ENCODE measurements at places on chromosomes 5 and 9.

- no peak for DNase-seq
Observed at GRCh38 chr5:157222506-157223230, 42.0 kb downstream of the ITK start.

DNA sequence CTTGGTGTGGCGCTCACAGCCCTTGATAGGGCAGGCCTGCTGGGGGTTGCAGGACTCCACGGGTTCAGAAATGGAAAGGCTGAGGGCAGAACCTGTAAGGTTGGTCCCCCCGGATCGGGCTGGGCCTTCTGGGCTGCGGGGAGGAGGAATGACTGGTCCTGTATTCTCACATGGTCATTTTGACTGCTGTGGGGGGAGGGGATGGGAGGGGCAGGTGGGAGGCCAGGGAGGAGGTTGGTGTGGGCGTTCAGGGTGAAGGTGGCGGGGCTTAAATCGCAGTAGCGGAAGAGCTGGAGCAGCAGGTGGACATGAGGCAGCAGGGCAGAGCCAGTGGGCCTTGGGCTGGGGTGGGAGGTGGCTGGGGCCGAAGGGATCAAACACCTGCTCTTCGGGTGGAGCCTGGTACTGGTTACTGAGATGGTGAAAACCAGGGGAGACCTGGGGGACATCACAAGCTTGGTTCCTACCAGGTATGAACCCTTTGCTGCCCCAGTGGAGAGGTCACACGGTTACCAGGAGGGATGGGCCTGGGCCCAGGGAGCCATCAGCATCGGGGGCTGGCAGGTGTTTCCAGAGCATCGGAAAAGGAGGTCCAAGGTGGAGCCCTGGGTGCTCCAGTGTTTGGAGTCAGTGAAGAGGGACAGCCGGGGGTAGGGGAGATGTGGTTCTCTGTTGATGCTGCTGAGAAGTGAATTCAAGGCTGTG is 1.8 kb downstream of the MRPS2 start:
- no peak for DNase-seq

GRCh38 chr9:90815944-90816357 is 14.3 kb downstream of the SYK start:
- DNase-seq: no peak

GRCh38 chr9:95018099-95018936 is 291.8 kb downstream of the AOPEP start:
- no peak for DNase-seq

- DNase-seq: no peak
Observed at GRCh38 chr9:96453625-96454024, 3.7 kb downstream of the HABP4 start.

DNA sequence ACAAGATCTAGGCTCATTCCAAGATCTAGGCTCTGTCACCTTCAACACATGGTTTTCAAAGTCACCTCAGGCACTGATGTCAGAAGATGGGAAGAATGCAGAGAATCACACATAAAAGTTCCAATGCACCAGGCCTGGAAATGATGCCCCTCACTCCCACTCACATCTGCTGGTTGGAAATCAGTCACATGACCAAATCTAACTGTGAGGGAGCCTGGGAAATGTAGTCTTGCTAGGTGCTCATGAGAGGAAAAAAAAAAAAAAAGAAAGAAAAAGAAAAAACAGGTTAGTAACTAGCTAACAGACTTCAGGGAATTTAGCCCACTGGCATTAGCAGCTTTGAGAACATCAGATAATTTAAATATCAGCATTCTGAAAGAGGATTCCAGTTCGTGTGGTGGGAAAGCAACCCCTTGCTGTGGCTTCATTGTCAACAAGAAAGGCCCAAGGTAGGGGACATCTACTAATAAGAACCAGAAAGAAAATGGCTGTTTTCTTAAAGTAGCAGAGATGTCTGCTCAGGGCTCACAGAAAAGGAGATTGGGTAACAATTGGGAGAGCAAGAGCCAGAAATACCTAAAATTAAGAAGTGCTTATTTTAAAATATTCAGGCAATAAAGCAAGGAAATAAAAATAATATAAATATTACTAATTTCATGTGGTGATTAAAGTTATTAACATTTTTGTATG is 614.3 kb downstream of the ACTL7B start:
- no peak for DNase-seq
